Astrocyte (in vitro differentiated cells and primary cell): ENCODE measurements at places on chromosomes 2 and 18. TPM values are rescaled to one million over a fixed set of nuclear protein-coding genes. Genes with fewer than 3 reads are reported as not detected.

DNA sequence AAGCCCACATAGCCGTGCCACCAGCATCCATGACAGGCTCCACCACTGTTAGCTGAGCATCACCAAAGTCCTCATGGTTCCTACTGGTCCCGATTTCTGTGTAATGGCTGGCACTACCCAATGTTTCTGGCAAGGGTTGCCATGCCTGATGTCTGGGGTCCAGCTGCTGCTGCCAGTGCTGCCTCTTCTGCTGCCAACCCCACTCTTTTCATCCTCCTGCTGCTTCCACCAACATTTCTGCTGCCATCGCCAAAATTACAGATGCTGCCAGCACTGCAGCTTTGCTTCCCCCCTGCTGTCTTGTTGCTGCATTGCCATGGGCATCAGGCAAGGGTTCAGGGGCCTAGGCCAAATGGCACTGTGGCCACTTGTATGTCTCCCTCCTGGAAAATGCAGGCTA lies 152.9 kb downstream of the LRRTM1 start:
- H3K27me3 ChIP-seq: no peaks in the 10 kb centered on the region
- no peaks in the 10 kb centered on the region for H3K36me3 ChIP-seq
- no peak for DNase-seq
- H3K27ac ChIP-seq: no peak overlapping the region

- H3K27me3 ChIP-seq: no peaks in the 10 kb centered on the region
- H3K36me3 ChIP-seq: no peaks in the 10 kb centered on the region
- H3K4me1 ChIP-seq: peaks cover 43% of the 10 kb centered on the region
- DNase-seq: peak; percentile 64
- H3K4me3 ChIP-seq: no peak overlapping the region
These were observed 39.9 kb upstream of the SMAD7 start for GRCh38 chr18:48990481-48991318.

Gene FARSB
- total RNA-seq: 21.9 and 23.1 TPM in 2 replicates

DNA sequence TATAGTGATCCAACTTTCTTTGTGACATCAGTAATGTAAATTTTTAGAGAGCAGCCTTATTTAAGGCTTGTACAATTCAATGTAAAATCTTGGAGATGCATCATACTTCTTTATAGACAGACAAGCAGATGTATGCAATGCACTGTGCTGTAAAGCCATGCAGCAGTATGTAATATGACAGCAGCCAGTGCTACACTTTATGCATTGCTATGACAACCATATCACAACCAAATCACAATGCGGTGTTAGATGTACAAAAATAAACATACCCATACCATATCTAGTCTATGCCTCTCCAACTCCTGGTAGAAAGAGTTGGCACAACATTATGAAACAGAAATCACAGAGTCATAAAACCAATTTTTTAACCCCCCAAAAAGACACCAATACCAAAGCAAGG lies 110.3 kb upstream of the WDSUB1 start:
- peaks cover 7% of the 10 kb centered on the region for H3K36me3 ChIP-seq
- H3K4me3 ChIP-seq: no peak overlapping the region
- H3K4me1 ChIP-seq: no peaks in the 10 kb centered on the region
- H3K27me3 ChIP-seq: no peaks in the 10 kb centered on the region
- no peak for DNase-seq

DNA sequence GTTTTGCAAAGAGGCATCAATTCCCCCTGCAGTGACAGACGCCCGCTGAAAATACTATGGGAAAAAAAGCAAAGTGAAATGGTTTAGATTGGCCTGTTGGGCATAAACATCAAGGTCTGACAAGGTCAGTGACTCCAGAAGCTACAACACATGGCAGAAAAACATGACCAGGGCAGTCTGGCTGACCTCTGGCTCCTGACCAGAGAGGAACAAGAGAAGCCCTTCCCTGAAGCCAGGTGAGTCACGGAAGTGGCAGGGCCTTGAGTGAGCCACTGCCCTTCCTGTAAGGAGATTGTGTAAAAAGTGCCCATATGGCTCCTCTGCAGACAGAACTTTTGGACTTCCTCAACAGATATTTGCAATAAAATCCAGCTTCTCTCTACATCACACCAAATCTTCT lies 72.0 kb downstream of the DNER start:
- H3K27ac ChIP-seq: no peak overlapping the region
- H3K4me1 ChIP-seq: no peaks in the 10 kb centered on the region
- no peaks in the 10 kb centered on the region for H3K27me3 ChIP-seq
- DNase-seq: no peak
- no peak overlapping the region for H3K4me3 ChIP-seq

DNA sequence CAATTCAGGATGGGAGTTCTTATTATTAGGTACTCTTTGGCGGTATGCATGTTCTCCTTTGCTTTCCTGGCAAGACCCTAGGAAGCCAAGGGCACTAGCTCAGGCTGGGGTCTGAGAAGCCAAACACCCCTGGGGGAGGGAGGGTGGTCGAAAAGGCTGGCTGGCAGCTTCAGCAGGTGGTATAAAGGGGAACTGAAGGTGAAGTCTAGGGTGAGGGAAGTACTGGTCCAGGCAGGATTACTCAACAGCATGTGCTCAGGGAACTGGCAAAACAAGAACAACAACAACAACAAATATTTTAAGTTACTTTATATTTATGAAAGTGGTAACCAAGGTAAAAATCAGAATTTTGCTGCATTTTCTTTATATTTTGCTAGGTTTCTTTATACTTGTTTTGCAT lies 40.7 kb upstream of the PCBP1 start:
- no peaks in the 10 kb centered on the region for H3K36me3 ChIP-seq
- peaks cover 5% of the 10 kb centered on the region for H3K4me1 ChIP-seq
- H3K4me3 ChIP-seq: no peak overlapping the region
- H3K27me3 ChIP-seq: no peaks in the 10 kb centered on the region
- DNase-seq: no peak

- H3K4me1 ChIP-seq: peaks cover 11% of the 10 kb centered on the region
- peaks cover 7% of the 10 kb centered on the region for H3K27me3 ChIP-seq
These were observed 148.7 kb downstream of the LDLRAD4 start for GRCh38 chr18:13366962-13367892.

Gene STPG4
- total RNA-seq: 0.55 and 0.64 TPM in 2 replicates

- no peak for DNase-seq
- H3K36me3 ChIP-seq: no peaks in the 10 kb centered on the region
- H3K27me3 ChIP-seq: no peaks in the 10 kb centered on the region
- peaks cover 8% of the 10 kb centered on the region for H3K4me1 ChIP-seq
These were observed 3.0 kb downstream of the MSH6 start for GRCh38 chr2:47785986-47786385.

DNA sequence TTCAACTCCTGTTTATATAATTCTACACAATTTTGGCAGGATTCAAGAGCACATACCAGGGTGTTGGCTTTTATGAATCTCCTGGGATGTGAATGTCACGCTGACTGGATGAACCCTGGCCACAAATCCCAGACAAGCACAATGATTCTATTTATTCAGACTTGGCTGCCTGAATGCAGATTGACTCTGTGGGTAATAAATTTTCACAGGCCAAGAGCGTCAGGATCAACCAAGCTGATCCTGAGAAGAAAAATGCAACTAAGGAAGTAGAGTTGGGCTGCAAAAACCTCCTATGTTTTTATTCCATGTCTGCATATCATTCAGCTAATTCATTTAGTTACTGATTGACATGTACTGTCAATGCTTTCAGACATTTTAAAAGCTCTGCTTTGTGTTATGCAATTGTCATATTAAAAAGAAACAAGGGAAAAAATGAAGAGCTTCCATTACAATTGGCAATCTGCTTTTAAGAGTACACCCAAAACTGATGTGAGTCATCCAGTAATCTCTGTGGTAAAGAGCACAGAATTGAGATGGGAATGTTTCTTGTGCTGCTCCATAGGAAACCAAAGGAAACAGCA lies 173.0 kb upstream of the REV1 start:
- no peaks in the 10 kb centered on the region for H3K36me3 ChIP-seq
- peak; percentile 100 for DNase-seq
- peaks cover 18% of the 10 kb centered on the region for H3K4me1 ChIP-seq
- H3K27me3 ChIP-seq: no peaks in the 10 kb centered on the region

GRCh38 chr2:175017618-175018414 lies 12.6 kb upstream of the CHN1 start:
- no peak for DNase-seq
- H3K4me3 ChIP-seq: no peak overlapping the region
- no peak overlapping the region for H3K27ac ChIP-seq
- no peaks in the 10 kb centered on the region for H3K27me3 ChIP-seq

DNA sequence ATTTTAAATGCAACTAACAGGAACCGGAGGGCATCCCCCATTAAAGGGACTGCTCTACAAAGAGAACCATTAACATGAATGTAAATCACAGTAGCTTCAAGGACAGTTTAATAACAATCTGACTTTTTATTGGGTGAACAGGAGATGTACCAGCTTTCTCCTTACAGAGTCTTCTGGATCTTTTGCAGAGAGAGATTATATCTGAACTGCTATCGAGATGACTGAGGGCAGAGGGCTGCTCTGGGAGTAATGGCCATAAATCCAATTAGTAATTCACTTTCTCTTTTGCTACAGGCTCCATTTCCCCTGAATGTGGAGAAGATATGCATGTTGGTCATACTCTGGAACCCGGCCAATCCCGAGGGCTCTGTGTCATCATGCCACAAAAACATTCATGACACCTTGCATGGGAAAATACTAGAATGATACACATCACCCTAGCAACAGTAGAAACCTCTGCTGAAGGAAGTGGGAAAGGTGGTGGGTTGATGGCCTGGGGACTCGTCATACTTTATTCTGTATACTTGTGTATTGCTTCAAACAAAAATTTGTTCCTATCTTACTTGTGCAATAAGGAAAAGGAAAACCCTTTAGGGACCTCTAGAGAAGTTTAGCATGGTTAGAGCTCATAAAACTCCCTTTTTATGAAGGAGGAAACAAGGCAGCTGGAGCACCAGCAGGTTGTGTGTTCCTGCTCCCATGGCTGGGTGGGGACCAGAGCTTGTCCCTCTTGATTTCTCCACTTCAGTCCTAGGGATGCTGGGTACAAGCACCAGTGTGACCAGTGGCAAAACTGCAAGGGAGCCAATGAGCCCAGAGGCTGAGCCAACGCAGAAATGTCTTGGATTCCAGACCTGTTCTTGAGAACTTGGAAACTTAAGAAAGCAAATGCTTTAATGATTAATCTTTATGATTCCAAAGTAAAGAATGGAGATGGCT lies 26.0 kb downstream of the CTAGE1 start:
- no peaks in the 10 kb centered on the region for H3K27me3 ChIP-seq
- peak; percentile 92 for DNase-seq
- peaks cover 11% of the 10 kb centered on the region for H3K4me1 ChIP-seq
- H3K27ac ChIP-seq: peak overlapping the region; percentile 63
- H3K4me3 ChIP-seq: peak overlapping the region; percentile 18

DNA sequence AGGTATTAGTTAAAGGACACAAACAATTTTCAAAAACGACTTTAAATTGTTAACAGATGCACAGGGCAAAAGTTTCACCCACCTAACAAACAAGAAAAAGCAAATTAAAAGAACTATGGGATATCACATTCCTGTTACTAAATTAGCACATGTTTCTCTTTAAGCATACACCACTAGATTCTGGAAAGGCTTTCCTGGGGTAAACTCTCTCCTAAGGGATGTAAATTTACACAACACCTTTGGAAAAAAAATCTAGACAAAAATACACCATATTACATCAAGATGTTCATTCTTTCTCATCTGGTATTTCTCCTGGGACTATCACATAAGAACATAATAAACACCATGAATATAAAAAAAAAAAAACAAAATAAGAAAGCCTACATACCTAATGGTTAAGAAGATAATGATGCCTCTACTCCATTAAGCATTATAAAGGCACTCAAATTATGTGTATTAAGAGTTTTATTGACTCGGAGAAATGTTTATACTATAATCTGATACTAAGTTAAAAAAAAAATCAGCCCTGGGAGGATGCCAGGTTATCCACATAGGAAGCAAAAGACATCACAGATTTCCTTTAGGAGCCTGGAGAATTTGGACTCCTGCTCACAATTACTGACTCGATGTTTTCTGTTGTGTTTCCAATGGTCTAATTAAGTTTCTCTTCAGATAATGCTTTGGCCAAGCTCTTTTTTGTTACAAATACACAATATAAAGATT lies 82.8 kb upstream of the AFF3 start:
- no peak overlapping the region for H3K27ac ChIP-seq
- no peaks in the 10 kb centered on the region for H3K36me3 ChIP-seq
- no peak for DNase-seq
- H3K4me3 ChIP-seq: no peak overlapping the region
- no peaks in the 10 kb centered on the region for H3K4me1 ChIP-seq

DNA sequence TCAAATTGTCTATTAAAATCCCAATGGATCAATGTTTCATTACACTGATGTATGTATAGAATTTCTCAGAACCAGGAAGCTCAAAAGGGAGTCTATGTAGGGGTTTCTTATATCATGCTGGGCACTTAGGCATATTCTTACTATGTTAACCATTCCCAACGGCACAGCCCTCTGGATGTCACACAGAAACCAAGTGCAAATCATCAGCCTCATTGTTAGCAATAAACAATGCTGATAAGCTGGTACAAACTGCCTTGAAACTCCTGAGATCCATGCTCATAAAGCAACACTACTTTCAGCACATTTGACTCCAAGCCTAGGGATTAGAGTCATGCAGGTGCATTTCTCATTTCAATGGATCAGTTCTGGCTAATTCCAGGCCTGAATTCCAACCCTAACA lies 730.2 kb upstream of the SLC39A10 start:
- no peaks in the 10 kb centered on the region for H3K4me1 ChIP-seq
- no peaks in the 10 kb centered on the region for H3K36me3 ChIP-seq
- H3K4me3 ChIP-seq: no peak overlapping the region
- no peaks in the 10 kb centered on the region for H3K27me3 ChIP-seq
- DNase-seq: no peak
- no peak overlapping the region for H3K27ac ChIP-seq

Gene CDH20
- not detected in 2 replicates for total RNA-seq

- H3K27me3 ChIP-seq: no peaks in the 10 kb centered on the region
- H3K27ac ChIP-seq: no peak overlapping the region
- H3K36me3 ChIP-seq: no peaks in the 10 kb centered on the region
These were observed 507.6 kb downstream of the ZEB2 start for GRCh38 chr2:144012304-144012703.

DNA sequence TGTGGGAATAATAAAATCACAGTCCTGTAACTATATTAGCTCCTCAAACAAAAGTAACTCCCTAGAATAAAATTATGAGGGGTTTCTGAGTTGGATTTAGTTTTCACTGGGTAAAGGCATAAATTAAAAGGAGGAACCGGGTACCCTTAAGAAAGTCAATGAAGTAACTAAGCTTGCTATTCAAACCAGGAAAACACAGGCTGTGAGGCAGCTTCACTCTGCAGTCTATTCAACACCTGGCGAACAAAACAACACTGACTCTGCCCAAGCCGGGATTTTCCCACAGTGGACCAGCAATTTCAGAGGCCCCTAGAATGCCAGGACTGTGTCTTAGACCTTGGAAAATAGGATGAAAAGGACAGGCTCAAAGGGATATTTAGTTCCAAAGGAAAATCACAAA lies 24.6 kb upstream of the CREB1 start:
- peak overlapping the region; percentile 18 for H3K4me3 ChIP-seq
- no peaks in the 10 kb centered on the region for H3K36me3 ChIP-seq
- peak overlapping the region; percentile 87 for H3K27ac ChIP-seq
- DNase-seq: no peak
- no peaks in the 10 kb centered on the region for H3K27me3 ChIP-seq

Gene SLC5A7
- total RNA-seq: 0.05 TPM in 1 of 2 replicates, not detected in the other

- peak overlapping the region; percentile 3 for H3K4me3 ChIP-seq
- H3K27ac ChIP-seq: peak overlapping the region; percentile 98
- peaks cover 48% of the 10 kb centered on the region for H3K4me1 ChIP-seq
- H3K27me3 ChIP-seq: no peaks in the 10 kb centered on the region
These were observed 32.4 kb upstream of the CASP10 start for GRCh38 chr2:201150454-201151020.
